Activated CD4-positive, alpha-beta T cell treated with anti-CD3 and anti-CD28 coated beads for 36 hours (primary cell): ENCODE measurements at places on chromosomes 12 and 14. TPM values are rescaled to one million over a fixed set of nuclear protein-coding genes. Genes with fewer than 3 reads are reported as not detected.
A peak's percentile ranks its signal among the peaks of the same experiment; 100 is the strongest.

AKAP5 gene
- 0.43 TPM for total RNA-seq

DNA sequence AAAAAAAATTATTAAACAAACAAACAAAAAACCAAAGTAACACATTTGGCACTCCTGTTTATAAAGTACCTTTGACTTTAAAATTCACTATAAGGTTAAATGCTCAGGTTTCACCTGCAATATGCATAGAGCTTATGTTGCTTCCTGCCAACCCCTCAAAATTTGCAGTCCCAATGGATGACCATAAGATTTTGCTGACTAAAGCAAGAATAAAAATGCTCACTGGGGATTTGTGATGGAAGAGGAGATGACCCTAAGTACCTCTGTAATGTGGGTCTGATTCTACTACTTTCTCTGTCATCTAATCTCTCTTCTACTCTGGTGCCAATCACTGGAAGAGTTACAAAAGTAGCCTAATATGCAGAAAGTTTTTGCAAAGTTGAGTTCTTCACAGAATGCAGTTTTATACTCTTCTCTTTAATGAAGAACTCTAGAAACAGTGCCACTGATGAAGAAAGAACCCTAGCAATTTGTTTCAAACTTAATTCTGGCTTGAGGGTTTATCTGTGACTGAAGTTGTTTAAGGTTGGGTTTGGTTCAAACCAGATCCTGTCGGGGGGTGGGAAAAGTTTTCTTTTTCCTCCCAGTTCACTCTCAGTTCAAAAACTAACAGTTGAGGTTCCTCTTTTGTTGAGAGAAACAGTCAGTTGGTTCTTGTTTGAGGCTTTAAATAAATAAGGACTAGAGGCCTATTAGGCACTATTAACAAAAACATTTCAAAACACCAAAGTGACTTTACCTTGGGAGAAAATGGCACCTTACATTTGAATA, 10.9 kb downstream of the WASHC3 start:
- no peak for DNase-seq

GALNT8 gene
- 0.76 TPM for total RNA-seq

C1S gene
- total RNA-seq = 2.4 TPM

- DNase-seq = no peak
Measured at GRCh38 chr14:92649934-92650545, 98.4 kb downstream of the LGMN start.

TDRD9 gene
- total RNA-seq = 0.62 TPM

- DNase-seq = no peak
Measured at GRCh38 chr12:131087302-131087818, 133.7 kb downstream of the ADGRD1 start.

RASAL1 gene
- 9.0 TPM for total RNA-seq

DNA sequence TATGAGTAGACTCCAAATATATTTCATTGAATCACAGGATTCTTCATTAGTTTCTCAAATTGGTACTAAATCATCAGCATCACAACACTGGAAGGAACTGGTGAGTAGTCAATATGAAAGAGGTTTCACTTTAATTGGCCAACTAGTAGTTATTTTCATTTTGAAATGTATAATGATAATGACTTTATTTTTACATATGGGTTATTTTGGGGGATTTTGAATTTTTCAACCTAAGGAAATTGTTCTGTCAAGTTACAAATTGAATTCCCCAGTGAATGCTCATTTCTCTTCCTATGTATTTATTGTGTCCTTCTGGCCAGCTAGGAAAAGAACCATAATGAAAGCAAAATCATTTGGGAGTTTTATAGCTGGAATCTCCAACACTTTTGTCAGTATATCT, 174.2 kb upstream of the ATP2B1 start:
- DNase-seq = no peak

DNA sequence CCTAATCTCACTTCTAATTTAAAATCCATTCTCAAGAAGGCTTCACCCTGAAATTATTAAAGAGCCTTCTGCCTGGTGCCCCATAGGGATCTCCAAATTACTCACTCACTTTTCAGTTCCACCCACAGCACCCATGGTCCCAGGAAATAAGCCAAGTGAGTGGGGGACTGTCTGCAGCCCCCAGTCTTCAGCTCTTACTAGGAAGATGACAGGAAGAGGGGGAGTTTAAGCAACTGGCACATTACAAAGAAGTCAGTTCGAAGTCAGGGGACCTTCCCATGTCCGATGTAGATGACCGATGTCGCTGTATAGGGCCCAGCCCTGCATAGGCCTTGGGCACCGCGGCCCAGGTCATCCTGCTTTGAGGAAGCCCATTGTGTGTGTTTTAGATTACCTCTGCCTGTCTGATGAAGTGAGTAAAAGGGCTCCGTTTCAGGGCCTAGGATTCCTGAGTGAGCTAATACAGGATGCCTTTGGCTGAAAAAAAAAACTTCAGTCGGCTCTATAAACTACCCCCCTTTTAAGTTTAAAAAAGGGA, 1.9 kb downstream of the ACTN1 start:
- peak; percentile 42 for DNase-seq

DNA sequence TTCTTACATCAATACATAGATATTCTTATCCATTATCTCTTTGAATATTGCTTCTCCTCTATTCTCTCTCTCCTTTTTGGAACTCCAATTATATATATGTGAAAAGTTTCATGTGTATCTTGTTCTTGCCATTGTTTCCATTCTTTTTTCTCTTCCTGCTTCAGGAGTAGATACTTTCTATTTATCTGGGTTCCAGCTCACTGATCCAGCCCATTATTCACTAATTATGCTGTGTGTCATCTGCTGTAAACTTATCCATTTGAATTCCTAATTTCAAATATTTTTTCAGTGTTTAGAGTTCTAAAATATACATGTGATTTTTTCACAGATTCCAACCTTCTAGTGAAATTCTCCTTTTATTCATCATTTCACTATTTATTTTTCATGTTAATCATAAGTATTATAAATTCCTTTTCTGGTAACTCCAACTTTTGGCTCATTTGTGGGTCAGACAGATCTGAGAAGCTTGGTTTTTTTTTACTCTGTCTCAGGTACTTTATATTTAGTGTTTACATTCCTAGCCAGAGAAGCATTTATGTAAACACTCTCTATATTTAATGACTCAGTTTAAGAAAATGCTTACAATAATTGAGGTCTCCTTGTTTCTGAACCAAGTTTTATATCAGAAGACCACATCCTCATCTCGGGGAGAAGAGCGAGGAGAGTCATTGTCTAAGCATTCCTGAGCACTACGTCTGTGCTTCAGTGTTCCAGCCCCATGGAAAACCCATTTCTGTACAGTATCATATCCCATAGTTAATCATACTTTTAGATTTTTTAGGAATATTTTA, 15.9 kb upstream of the AMIGO2 start:
- DNase-seq = no peak

IL22 gene
- total RNA-seq = 1.4 TPM

GRCh38 chr12:41100572-41100971, 87.5 kb upstream of the PDZRN4 start:
- no peak for DNase-seq

GRCh38 chr14:87894920-87895319, 98.1 kb downstream of the GALC start:
- no peak for DNase-seq

- DNase-seq = no peak
Measured at GRCh38 chr14:76636602-76637001, 124.7 kb upstream of the VASH1 start.

OR4E2 gene
- not detected for total RNA-seq

PNN gene
- total RNA-seq = 87.8 TPM

DNA sequence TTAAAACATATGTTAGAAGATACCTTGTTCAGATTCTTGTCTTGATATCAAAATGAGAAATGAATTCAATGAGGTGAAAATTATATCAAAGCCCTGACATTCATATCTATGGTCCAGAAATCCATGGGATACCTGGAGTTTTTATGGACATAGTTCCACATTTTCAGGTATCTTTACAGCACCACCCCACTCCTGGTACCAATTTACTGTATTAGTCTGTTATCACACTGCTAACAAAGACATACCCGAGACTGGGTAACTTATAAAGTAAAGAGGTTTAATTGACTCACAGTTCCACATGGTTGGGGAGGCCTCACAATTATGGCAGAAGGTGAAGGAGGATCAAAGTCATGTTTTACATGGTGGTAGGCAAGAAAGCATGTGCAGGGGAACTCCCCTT, 361.5 kb downstream of the PRKD1 start:
- no peak for DNase-seq

- no peak for DNase-seq
Measured at GRCh38 chr14:50407111-50407812, 10.6 kb upstream of the CDKL1 start.

NID2 gene
- not detected for total RNA-seq

GRCh38 chr14:66315098-66315497, 171.1 kb upstream of the CCDC196 start:
- no peak for DNase-seq

NTS gene
- not detected for total RNA-seq

DNA sequence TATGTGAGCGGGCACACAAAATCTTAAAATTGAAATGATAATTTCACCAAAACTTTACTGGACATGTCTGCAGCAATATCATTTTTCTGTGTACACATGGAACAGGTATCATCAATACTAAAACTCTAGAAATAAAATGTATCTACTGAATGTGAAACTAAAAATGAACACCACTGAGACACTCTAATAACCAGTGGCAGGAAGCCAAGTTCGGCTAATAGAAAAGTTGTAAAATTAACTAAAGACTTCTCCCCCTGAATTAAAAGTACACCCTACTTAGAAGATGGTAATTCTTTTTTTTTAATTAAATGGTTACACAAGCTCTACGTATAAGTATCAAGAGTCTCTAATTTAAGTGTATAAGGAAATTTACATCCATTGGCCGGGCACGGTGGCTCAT, 227.2 kb downstream of the MED13L start:
- no peak for DNase-seq

DNA sequence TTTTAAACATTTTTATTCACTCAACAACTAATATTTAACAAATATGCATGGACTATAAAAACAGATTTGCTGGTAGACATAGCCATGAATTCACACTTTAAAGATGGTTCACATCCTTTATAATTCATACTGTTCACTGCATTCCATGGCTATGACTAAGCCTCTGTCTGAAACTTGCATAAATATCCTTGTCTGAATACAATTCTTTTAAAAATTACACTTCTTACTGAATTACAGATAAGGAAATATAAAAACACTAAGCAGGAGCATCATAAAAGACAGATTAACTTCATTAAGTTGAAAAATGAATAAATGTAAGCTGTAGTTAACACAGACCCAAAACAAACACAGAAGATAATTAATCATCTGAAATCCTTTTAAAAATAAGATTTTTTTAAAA, 53.8 kb downstream of the GXYLT1 start:
- DNase-seq = no peak

GRCh38 chr14:68374682-68375081, 418.2 kb downstream of the ZFP36L1 start:
- no peak for DNase-seq

CAPS2 gene
- total RNA-seq = 2.3 TPM

GPR135 gene
- 1.1 TPM for total RNA-seq

- DNase-seq = no peak
Measured at GRCh38 chr12:51593021-51593420, 2.0 kb downstream of the SCN8A start.

DNA sequence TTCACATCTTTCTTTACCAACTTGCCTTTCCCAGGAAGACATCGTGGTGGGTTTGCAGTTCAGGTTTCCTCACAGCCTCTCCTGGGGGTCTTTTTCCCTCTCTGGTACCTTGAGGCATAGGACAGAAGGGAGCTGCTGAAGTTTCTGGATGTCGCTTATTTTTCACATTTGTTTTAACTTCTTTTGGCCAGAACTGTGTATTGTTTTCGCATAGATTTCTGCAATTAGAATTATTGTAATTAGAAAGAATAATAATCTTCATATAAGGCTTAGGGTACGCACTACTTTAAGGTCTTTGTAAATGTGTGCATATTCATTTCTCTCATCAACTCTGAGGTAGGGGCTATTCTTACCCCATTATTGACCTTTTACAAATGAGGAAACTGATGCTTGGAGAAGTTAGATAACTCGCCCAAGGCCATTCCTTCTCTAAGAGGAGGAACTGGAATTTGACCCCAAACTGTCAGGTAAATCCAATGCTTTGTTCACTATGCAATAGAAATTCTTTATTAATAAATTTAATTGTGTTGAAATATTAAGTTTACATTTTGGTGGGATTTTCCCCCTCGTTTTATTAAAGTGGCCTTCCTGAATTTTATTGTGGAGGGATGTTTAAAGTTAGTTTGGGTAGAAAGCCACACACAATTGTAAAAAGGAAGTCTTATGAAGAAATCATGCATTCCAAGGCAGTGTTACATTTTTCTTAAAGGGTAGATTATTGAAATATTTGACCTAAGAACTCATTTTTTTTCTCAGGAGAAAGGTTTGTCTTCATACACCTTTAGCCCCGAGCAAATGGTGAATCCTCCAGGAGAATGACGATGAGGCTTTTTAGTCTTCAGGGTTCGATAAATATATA, 12.1 kb upstream of the SLC38A2 start:
- no peak for DNase-seq

- DNase-seq = no peak
Measured at GRCh38 chr12:31393004-31393550, 67.1 kb upstream of the SINHCAF start.

SAMD15 gene
- 0.25 TPM for total RNA-seq

DNA sequence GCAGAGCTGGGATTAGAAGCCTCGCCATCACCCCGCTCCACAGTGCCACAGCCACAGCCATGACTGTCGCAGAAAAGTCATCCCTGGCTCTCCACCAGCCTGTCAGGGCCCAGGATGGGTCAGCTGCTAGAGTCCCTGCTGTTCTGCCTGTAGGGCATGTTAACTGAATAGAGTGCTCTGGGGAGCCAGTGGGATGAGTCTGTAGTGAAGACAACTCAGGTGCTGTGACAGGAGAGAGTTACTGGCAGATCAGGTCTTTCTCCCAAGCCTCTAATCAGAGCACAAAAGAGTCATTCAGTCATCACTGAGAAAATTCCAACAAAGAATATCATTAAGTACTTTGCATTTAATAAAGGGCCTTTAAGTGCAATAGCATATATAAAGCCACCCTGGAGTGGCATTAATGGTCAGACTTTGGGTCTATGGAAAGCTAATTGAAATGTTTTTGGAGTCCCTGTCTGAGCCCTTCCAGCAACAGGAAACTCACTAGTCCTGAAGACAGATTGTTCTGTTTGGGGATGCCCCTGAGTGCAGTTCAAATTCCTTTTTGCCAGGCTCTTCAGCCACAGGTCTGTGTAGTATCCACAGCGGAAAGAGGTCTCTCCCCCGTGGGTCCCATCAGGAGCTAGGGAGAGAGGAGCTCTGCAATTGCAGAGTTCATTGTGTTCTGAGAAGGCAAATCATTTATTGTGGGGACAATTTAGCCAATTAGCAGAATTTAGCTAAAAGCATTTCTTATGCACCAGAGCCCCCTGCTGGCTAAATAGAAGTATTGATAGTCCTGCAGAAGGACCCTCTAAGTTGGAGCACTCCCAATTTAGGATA, 45.2 kb upstream of the C14orf132 start:
- DNase-seq = peak; percentile 42

PTPRO gene
- total RNA-seq = 0.49 TPM
